Stimulated activated CD8-positive, alpha-beta memory T cell treated with anti-CD3 and anti-CD28 coated beads, Interleukin-12 subunit alpha, Interleukin-12 subunit beta, amount 100 ng/mL, for 4 hours (primary cell): ENCODE measurements at places on chromosomes 1 and 21.

GRCh38 chr1:177561436-177561835 lies 390.7 kb downstream of the BRINP2 start:
- DNase-seq = no peak

DNA sequence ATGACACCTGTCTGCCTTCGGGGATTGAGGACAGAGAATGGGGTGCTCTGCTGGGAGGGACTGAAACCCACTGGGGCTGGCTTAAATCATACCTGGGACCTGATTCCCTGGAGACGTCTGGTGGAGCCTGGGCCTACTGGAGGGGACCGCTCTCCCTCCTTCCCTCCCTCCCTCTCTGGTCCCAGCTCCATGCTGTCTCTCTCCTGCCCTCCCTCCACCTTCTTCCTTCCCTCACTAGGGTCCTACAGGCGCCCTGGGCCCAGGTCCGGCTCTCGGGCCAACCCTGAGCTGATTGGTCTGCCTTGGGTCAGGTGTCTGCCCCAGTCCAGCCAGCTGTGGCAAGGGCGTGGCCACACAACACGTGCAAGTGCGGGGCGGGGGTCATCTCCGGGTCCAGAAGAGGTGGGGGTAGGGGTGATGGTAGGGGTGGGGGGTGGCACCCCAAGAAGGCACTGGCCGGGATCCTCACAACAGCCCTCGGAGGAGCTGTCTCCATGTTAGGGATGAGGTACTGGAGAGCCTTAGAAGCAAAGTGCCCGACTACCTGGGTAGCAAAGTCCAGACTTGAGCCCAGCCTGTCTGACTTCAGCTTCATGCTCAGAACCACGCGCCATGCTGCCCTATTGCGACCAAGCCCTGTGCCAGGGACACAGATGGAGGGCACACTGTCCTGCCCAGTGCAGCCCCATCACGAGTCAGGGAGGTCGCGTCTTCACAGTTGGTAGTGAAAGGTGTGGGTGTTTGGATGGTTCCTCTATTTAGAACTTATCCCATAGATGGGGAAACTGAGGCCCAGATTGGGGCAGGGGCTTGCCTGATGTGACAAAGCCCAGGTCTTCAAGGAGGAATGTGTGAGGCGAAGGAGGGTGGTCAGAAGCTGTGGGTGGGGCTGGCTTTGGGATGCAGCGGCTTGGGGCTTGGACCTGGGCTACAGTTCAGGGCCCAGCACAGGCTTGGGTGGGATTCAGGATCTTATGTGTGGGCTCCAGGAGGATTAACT lies 574.1 kb downstream of the PTPRU start:
- DNase-seq = no peak

DNA sequence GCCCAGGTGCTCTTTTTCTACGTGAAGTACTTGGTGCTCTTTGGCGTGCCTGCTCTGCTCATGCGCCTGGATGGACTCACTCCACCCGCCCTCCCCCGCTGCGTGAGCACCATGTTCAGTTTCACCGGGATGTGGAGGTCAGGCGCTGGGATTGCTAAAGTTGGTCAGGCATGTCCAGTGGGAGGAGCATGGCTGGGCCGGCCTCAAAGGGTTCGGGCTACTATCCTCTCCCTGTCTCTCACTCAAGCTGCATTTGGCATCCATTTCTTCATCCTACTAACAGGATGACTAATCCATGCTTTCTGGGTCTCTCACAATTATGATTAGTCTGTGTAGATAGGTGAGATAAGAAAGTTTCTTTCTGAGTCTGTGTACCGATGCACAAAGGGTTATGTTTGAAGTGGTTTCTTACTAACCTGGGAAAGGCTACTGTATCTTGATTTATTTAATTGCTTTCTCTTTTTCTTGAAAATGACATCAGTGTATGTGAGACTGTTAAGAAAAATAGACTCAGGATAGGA lies 135.9 kb downstream of the HHAT start:
- no peak for DNase-seq

DNA sequence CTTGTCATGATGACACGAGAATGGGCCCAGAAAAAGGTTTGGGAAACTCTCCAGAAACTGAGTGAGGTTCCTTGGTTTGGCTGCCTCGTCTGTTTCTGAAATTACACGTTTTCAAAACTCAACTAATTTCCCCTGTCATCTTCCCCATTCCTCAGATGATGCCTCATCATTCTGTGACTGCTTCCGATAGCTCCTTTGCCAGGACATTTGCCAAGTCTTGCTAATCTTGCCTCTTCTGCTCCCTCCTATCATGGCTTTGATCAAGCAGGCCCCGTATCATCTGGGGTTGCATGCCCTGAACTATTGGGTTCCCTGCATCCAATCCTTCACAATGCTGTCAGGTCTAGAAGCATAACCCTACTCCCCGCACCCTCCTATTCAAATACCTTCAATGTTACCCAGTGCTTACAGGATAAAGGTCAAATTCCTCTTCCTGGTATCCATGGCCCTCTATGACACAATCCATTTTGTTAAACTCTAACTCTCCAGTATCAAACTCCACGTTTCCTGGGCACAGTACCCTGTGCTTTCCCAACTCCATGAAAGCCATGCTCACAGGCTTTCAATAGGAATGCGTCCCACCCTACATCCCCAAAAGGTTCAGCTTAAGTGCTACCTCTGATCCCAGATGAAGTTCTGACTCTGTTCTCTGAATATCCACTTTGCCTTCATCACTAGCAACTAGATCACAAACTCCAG lies 22.2 kb upstream of the TMEM200B start:
- no peak for DNase-seq

GRCh38 chr1:119008483-119009311 lies 20.6 kb upstream of the TBX15 start:
- no peak for DNase-seq

- no peak for DNase-seq
Measured at GRCh38 chr1:109642626-109643025, 13.3 kb upstream of the GSTM4 start.

- no peak for DNase-seq
Measured at GRCh38 chr1:51301844-51302162, 28.6 kb downstream of the TTC39A start.

DNA sequence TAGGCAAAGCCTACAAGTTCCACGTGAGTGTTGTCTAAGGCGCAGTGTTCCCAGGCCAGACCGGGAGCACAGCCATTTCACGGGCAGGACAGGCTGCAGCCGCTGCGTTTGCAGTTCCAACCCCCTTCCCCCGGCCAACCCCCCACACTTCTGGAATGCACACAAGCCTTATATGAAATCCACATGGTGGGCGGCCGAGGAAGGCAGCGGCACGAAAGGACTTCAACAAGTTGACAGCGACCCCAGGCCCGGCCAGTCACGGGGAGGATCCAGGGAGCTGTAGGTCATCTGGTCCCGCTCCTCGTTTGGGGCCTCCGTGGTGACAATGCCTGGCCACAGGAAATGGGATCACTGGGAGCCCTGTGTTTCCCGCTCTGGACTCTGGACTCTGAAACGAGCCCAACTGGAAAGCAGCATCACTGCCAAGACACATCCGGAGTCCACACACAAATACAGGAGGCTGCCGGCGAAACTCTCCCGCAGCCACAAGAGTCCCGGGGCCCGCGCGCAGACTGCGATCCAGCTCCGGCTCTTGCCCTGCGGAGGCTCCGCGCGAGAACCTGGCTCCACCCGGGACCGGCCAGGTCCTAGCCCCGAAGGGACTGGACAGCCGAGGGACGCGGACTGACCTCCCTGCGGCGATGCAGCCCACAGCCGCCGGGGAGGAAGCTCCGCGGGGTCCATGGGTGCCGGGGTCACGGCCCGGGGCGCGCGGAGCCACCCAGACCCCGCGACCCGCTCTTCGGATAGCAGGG lies 794 bp downstream of the NID1 start:
- no peak for DNase-seq

- DNase-seq = no peak
Measured at GRCh38 chr1:87506147-87506546, 177.5 kb downstream of the LMO4 start.

GRCh38 chr1:1063945-1064831 lies 9.9 kb downstream of the RNF223 start:
- DNase-seq = peak; percentile 90

DNA sequence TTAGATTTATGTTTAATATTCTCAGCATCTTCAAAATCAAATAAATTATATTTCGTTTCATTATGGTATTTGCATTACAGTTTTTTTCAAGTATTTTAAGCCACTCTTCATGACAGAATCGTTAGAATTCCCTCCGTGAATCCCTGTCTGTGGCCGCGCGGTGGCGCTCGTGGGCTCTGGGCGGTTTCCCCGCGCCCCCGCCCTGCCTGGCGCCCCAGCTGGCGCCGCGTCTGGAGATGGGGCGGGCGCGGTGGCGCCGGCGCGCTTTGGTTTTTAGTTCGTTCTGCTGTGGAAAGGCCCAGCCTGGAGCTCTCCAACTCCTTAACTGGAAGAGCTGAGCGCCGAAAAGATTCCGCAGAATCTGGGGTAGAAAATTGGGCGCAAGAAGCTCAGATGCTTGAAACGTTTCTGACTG lies 25.7 kb downstream of the PRMT2 start:
- DNase-seq = peak; percentile 36

- DNase-seq = no peak
Measured at GRCh38 chr1:15625056-15625917, 8.0 kb downstream of the DDI2 start.

GRCh38 chr1:228783418-228784040 lies 48.2 kb downstream of the RHOU start:
- DNase-seq = no peak

DNA sequence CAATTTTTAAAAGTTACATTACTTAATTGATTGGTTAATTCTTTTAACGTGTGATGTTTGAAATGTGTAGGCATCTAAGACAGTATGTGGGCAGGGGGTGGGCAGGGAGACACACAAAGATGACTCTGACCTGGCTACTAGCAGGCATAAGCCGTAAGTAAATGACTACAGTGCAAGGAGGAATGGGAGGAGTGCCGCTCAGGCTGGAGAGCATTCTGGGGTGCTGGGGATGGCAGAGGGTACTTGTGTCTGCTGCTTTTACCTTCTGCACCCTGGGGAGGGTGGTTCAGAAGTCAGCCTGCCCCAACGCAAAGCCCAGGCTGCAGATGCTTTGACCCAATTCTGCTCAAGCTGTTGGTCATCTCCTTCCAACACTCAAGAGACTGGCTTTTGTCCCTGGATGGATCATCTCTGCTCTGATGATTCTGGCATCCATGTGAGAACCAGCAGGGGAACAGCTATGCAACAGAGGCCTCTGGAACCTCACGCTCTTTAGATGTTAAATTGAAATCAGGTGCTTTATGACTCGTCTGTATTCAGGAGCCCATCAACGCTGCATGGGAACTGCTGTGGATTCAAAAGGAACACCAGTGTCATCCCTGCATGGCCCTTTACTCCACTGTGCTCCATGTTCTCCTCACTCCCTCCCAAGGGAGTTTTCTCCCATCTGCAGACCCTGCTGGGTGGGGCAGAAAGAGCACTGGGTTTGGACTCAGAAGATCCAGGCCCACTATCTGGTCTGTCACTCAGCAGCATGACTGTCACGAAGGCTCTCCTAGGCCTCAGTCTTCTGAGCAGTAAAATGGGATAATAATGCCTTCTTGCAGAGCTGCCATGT lies 78.8 kb downstream of the FAM78B start:
- no peak for DNase-seq

GRCh38 chr1:202798792-202799331 lies 9.4 kb downstream of the KDM5B start:
- DNase-seq = no peak

- no peak for DNase-seq
Measured at GRCh38 chr1:67674260-67675011, 10.6 kb upstream of the GADD45A start.

DNA sequence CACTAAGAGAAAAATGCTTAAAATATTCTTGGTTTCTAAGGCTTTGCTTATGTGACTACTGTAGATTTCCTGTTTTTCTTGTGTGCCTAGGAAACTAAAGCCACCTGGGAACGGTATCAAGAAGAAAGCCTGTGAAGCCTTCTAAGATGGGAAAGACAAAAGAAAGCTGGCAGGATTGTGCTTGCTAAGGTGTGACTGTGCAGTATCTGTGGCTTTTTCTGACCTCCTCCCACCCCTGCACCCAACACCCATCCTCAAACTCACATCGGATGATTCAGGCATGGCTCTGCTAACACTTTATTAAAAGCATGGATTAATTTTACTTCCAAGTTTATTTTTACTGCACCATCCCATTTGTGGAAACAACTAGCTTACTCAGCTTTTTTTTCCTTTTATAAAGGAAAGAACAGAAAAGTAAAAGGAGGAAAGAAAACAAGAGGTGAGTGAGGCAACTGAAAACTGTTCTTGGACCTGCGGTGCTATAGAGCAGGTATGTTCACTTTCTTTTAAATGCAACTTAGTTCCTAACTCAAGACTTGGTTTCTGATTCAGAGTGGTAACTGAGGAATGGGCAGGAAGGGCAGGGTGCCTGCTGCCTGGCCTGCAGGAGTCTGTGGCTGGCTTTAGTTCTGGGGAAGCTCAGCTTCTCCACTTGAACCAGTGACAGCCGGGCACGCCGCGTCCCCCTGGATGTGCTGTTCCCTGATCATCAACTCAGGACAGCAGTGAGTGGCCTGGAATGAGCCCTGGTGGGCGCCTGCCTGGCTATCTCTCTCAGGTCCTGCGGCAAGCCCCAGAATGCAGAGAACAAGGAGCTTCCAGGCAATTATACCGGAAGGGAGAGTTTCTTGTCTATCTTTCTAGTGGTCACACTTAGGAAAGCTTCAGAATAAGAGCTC lies at the start of gene GBP6:
GBP6 (plus strand) TSS at position 422 of the 899 bp plus-strand sequence. CDS start 4,493 bp downstream, outside the sequence.
- no peak for DNase-seq

DNA sequence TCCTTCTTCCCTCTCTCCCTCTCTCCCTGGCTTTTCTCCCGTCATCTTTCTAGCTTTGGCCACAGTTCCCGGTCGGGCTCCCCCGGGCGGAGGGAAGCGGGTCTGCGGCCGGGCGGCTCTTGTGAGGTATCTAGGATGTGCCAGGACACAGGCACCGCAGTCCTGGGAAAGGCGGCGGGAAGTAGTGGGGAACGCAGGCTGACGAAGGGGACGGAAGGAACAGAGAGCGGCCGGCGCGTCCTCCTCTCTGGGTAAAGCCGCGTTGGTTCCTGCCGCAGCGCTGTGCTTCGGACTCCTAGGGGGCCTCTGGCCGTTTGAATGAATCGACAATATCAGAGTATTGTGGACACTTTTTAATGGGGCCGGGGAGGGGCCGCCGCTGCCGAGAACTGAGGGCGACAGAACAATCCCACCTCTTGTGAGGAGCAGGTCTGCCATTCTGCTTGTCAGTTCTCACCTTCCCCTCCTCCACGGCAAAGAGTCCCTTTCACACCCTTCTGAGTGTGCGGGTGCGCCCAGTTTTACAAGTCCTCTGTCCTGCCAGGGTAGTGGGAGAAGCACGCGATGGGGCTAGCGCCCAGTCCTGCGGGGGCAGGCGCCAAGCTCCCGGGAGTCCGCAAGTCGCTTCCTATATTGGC lies 1.2 kb upstream of the LHX9 start:
- no peak for DNase-seq

- DNase-seq = no peak
Measured at GRCh38 chr21:33821503-33822322, 93.9 kb downstream of the ATP5PO start.
